Fibroblast of lung (primary cell): ENCODE measurements at places on chromosomes 11 and 22. TPM values are rescaled to one million over a fixed set of nuclear protein-coding genes. Genes with fewer than 3 reads are reported as not detected.

CTSW gene
- not detected in 2 replicates for total RNA-seq

PACSIN3 gene
- 19.8 and 20.0 TPM in 2 replicates for total RNA-seq

SAA1 gene
- total RNA-seq = not detected in 2 replicates

SCUBE2 gene
- 1.8 TPM in 2 replicates for total RNA-seq

BSX gene
- total RNA-seq = not detected in 2 replicates

OR10AG1 gene
- not detected in 2 replicates for total RNA-seq

PDGFD gene
- 1.3 and 10.5 TPM in 2 replicates for total RNA-seq

DSCAML1 gene
- 0.26 TPM in 1 of 2 replicates, not detected in the other for total RNA-seq

VSTM5 gene
- 0.50 and 0.51 TPM in 2 replicates for total RNA-seq

GGTLC2 gene
- total RNA-seq = not detected in 2 replicates

ST3GAL4 gene
- total RNA-seq = 25.2 and 36.8 TPM in 2 replicates

PLCB3 gene
- 34.2 and 37.2 TPM in 2 replicates for total RNA-seq

VWCE gene
- total RNA-seq = 1.5 and 1.7 TPM in 2 replicates

EHF gene
- total RNA-seq = not detected in 2 replicates

OR51E1 gene
- not detected in 2 replicates for total RNA-seq

MYOD1 gene
- total RNA-seq = not detected in 2 replicates

TNNI2 gene
- not detected in 2 replicates for total RNA-seq

ADAMTS8 gene
- 8.5 and 15.0 TPM in 2 replicates for total RNA-seq

RBX1 gene
- 48.8 and 53.2 TPM in 2 replicates for total RNA-seq

ZNF215 gene
- 3.6 and 4.1 TPM in 2 replicates for total RNA-seq

PHF21B gene
- total RNA-seq = under 0.01 and 0.17 TPM in 2 replicates

OR8D4 gene
- total RNA-seq = not detected in 2 replicates

GNG3 gene
- total RNA-seq = not detected in 2 replicates

DDX25 gene
- not detected in 2 replicates for total RNA-seq

CECR2 gene
- total RNA-seq = under 0.01 and 0.51 TPM in 2 replicates

CTSF gene
- total RNA-seq = 26.6 and 55.0 TPM in 2 replicates

TRIM51 gene
- not detected in 2 replicates for total RNA-seq

FGF4 gene
- total RNA-seq = not detected in 2 replicates

GTSE1 gene
- total RNA-seq = 0.26 and 2.0 TPM in 2 replicates

ACR gene
- not detected in 2 replicates for total RNA-seq

C11orf91 gene
- not detected in 2 replicates for total RNA-seq

ZFP91 gene
- 36.7 and 50.2 TPM in 2 replicates for total RNA-seq

TP53AIP1 gene
- total RNA-seq = not detected in 2 replicates

SLC43A3 gene
- 41.5 and 61.6 TPM in 2 replicates for total RNA-seq

TPBGL gene
- total RNA-seq = under 0.01 TPM in 1 of 2 replicates, not detected in the other

MARK2 gene
- total RNA-seq = 5.4 and 6.4 TPM in 2 replicates

FOSL1 gene
- 7.4 and 8.8 TPM in 2 replicates for total RNA-seq

NXPE4 gene
- not detected in 2 replicates for total RNA-seq

MUC6 gene
- not detected in 2 replicates for total RNA-seq

FAM180B gene
- total RNA-seq = not detected in 2 replicates

RAC2 gene
- total RNA-seq = 1.5 and 2.1 TPM in 2 replicates

UBQLN3 gene
- total RNA-seq = 0.17 TPM in 1 of 2 replicates, not detected in the other

C22orf15 gene
- 2.5 and 3.9 TPM in 2 replicates for total RNA-seq

KRTAP5-1 gene
- not detected in 2 replicates for total RNA-seq
